ENCODE measurements at places on chromosomes 3 and 15.

DNA sequence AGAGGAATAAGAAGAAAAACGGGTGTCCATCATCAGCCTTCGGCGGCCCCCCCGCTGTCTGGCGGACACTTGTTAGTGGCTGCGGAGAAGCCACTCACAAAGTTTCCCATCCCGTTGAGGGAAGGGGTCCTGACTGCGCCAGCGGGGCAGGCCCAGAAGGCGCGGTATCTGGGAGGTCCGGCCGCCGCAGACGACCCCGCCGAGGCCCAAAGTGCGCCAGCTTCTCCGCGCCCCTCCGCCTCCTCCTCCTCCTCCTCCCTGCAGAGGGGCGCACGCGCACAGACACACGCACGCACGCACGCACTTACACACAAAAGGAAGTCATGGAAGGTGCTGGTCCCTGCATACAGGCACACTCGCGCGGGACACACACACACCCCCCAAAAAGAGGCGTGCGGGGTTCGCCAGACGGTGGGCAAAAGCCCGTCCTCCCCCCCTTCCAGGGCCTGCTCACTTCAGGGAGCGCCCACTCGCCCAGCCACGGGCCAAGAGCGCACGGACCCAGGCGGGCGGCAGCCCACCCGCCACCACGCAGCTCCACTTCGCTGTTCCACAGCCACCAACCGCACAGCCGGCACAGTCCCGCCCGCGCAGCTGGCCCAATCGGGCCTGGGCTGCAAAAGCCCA lies 18.0 kb downstream of the ZNF148 start:
- no peak overlapping the region for H3K27ac ChIP-seq
- peak overlapping the region; percentile 60 for H3K4me3 ChIP-seq
- no peaks in the 10 kb centered on the region for H3K36me3 ChIP-seq
- no peak for DNase-seq

DNA sequence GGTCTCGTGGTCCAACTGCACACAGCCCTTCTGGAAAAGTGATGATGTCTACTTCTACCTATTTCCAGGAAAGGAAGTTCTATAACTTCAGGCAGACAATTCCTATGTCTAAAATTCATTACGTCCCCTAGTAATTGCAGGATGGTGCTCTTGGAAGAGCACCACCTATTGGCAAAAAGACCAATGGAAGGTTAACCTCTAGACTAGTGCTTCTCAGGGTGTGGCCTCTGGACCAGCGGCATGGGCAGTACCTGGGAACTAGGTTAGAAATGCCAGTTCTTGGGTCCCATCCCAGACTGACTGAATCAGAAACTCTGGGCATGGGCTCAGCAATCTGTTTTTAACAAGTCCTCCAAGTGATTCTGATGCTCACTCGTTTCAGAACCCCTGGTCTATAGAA lies 258.3 kb upstream of the ICE2 start:
- H3K4me3 ChIP-seq = no peak overlapping the region
- no peak overlapping the region for H3K27ac ChIP-seq
- no peaks in the 10 kb centered on the region for H3K36me3 ChIP-seq
- peak; percentile 4 for DNase-seq

- H3K27me3 ChIP-seq = no peaks in the 10 kb centered on the region
- no peak overlapping the region for H3K27ac ChIP-seq
- H3K4me1 ChIP-seq = no peaks in the 10 kb centered on the region
- no peak overlapping the region for H3K4me3 ChIP-seq
- no peak for DNase-seq
- no peaks in the 10 kb centered on the region for H3K36me3 ChIP-seq
These were observed 45.8 kb upstream of the PCSK6 start for GRCh38 chr15:101535170-101535902.

- no peak overlapping the region for H3K27ac ChIP-seq
- H3K27me3 ChIP-seq = no peaks in the 10 kb centered on the region
- H3K4me1 ChIP-seq = peaks cover 2% of the 10 kb centered on the region
- H3K36me3 ChIP-seq = no peaks in the 10 kb centered on the region
These were observed 167.5 kb upstream of the IL12A start for GRCh38 chr3:159821110-159821509.

DNA sequence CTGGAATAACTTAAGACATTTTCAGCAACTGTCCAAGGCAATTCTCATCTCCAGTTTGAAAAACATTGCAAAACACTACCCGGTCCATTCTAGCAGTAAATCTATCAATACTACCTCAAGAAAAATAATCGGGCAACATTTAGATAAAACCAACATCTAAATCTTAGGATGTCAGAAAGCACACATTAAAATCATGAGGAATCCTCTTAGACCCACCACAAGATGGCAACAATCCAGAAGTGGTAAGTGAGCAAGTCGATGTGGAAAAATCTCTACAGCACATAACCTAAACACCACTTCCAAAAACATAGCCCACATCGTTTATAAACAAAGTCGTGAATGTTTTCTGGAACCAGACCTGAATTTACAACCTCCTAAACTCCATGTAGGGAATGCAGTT lies 5.7 kb downstream of the PLCH1 start:
- H3K27ac ChIP-seq = no peak overlapping the region
- H3K36me3 ChIP-seq = no peaks in the 10 kb centered on the region
- no peaks in the 10 kb centered on the region for H3K27me3 ChIP-seq

DNA sequence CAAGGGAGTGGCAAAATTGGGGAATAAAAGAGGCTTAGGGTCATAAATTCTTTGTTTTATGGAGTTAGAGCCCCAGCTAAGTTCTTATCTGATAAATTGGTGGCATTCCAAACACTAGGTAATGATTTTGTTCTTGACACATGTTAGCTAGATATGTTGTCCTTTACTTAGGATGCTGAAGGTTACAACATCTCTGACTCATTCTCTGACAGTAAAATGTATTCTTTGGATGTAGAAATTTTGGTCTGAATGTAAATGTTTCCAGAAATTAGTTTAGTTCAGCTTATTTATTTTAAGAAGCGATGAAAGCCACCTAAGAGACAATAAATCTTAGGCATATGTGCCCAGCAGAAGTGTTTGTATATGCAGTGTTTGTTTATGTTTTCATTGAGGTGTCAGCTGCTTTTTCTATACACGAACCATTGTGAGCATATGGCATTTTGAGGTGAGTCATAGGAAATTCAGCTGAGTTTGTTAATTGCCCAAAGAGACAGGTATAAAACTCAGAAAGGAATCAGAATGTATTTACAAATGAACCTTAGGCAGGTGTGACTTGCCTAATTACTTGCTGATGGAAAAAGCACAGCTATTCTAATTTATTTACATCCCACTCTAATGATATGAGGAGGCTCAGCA lies 247.7 kb downstream of the AGBL1 start:
- no peaks in the 10 kb centered on the region for H3K27me3 ChIP-seq
- peaks cover 2% of the 10 kb centered on the region for H3K4me1 ChIP-seq
- DNase-seq = no peak
- no peak overlapping the region for H3K27ac ChIP-seq
- 0 out of 2 replicates have a peak, but pooled peaks cover 3% of the 10 kb centered on the region for H3K36me3 ChIP-seq

- no peaks in the 10 kb centered on the region for H3K36me3 ChIP-seq
- no peaks in the 10 kb centered on the region for H3K4me1 ChIP-seq
- H3K4me3 ChIP-seq = peak within 1 kb of the TSS; percentile 64
- H3K27ac ChIP-seq = no peak within 1 kb of the TSS
These were observed at the start of gene PARP15 for GRCh38 chr3:122577409-122578031. TSS of gene PARP15 (plus strand) at chr3:122577650. CDS start at chr3:122577668, 18 bp downstream.

DNA sequence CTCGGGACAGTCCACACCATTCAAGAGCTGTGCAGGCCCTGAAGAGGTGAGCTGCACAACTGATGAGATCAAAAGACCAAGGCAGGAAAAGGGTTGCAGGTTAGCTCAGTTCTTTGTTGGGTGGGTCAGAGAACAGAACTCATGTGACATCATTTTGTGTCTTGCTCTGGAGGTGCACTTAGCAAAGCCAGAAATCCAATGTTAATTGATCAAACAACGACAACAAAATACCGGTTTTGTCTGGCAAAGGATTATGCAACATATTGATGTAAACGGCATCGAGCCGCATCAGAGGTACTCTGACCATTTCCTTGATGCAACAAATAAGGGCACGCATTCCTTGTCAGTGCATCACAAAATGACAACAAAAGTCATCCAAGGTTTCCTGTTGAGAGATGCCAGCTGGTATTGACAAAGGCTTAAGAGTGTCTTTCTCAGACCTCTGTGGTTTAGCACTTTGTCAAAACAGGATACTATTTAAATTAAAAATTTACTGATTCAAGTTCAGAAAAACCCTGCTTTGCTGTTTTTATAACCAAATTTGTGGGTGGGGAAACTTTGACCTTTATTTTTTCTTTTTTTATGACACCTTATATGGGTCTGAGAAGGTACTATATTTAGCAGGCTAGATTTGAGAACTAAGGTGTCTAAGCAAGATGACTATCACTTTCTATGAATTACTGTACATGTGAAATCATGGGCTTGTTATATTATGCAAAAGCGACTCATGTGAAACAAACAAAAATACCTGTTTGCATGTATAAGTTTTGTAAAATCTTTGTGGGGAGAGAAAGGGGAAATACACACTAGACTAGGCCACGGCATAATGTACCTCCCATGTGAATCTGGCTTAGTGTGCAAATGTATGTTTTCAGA lies 496.1 kb downstream of the FOXP1 start:
- no peaks in the 10 kb centered on the region for H3K36me3 ChIP-seq
- no peak overlapping the region for H3K4me3 ChIP-seq
- H3K27me3 ChIP-seq = no peaks in the 10 kb centered on the region
- no peak overlapping the region for H3K27ac ChIP-seq

DNA sequence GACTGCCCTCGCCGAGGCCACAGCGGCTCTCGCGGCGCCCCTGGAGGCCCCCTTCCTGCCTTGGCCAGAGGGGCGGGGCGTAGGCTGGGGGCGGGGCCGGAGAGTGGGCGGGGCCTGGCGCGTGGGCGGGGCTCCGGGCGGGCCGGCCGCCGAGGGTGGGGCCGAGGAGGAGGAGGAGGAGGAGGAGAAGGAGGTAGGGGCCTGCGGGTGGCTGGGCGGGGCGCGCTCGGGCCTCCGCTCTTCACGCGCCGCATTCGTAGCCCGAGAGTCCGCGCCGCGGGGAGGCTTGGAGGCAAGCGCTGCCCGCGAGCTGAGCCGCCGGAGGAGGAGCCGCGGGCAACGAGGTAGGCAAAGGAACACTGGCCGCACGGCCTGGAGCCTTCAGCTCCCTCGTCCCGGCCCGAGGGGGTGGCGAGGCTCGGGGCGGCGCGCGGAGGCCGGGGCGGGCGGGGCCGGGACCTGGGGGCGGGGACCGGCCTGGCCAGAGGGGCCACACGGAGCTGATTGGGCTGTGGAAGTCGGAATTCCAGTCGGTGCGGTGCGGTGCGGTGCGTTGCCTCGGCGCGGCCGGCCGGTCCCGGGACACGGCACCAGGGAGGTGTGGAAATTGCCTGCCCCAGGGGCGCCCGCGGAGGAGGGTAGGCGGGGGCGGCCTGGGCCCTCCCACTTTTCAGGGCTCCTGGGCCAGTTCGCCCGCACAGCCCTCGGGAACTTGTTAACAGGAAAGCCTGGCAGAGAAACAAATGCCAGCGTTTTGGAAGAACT lies at the start of gene PPP2R3A:
Gene PPP2R3A (plus strand): TSS at position 223 of the 765 bp plus-strand sequence. CDS start 35,771 bp downstream, outside the sequence.
- no peaks in the 10 kb centered on the region for H3K27me3 ChIP-seq
- peaks cover 2% of the 10 kb centered on the region for H3K4me1 ChIP-seq
- no peaks in the 10 kb centered on the region for H3K36me3 ChIP-seq
- H3K27ac ChIP-seq = no peak within 1 kb of the TSS
- DNase-seq = peak; percentile 63

DNA sequence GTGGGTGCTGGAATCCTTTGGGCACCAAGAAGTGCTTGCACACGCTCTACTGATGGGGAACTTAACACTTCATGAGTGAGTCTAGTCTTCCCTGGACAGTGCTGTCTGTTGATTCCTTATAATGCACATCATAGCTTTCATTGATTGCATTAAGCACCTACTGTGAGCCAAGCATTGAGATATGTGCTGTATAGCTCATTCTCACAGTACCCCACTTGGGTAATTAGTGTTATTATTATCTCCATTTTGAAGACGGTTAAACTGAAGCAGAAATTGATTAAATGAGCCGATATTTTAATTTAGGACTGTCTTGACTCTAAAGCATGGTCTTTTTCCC lies 504 bp upstream of the PDHB start:
- no peaks in the 10 kb centered on the region for H3K4me1 ChIP-seq
- H3K4me3 ChIP-seq = no peak overlapping the region
- peaks cover 15% of the 10 kb centered on the region for H3K36me3 ChIP-seq
- no peak for DNase-seq
- H3K27ac ChIP-seq = no peak overlapping the region

GRCh38 chr3:127456471-127457093 lies 134.0 kb downstream of the TPRA1 start:
- no peak for DNase-seq
- H3K4me3 ChIP-seq = peak overlapping the region; percentile 2

- DNase-seq = no peak
- no peaks in the 10 kb centered on the region for H3K27me3 ChIP-seq
- H3K4me1 ChIP-seq = no peaks in the 10 kb centered on the region
- no peaks in the 10 kb centered on the region for H3K36me3 ChIP-seq
These were observed 144.1 kb downstream of the SOX2 start for GRCh38 chr3:181855825-181856224.

- no peak overlapping the region for H3K27ac ChIP-seq
- H3K27me3 ChIP-seq = no peaks in the 10 kb centered on the region
- H3K4me3 ChIP-seq = no peak overlapping the region
These were observed 5.3 kb downstream of the SIN3A start for GRCh38 chr15:75446151-75446550.

DNA sequence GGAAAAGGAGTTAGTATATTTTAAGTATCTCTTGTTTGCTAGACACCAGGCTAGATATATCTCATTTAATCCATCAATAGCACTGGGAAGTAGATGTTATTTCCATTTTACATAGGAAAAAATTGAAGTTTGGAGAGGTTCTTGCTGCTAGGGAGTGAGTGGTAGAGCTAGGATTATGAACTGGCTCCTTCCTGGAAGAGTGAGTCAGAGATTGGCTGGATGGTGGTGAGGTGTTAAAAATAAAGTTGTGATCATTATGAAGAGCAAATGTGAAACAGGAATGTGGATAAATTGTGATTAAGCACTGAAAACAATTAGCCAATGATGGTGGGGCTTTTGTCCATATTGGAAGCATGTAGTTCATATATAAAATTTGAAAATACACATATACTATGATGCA lies 234.2 kb downstream of the WNT5A start:
- H3K36me3 ChIP-seq = no peaks in the 10 kb centered on the region
- no peaks in the 10 kb centered on the region for H3K4me1 ChIP-seq
- no peak overlapping the region for H3K27ac ChIP-seq
- no peak for DNase-seq
- H3K4me3 ChIP-seq = no peak overlapping the region
- H3K27me3 ChIP-seq = no peaks in the 10 kb centered on the region

GRCh38 chr15:36784717-36785116 lies 205.3 kb downstream of the CDIN1 start:
- H3K36me3 ChIP-seq = no peaks in the 10 kb centered on the region
- no peak overlapping the region for H3K4me3 ChIP-seq
- no peak for DNase-seq
- no peak overlapping the region for H3K27ac ChIP-seq

DNA sequence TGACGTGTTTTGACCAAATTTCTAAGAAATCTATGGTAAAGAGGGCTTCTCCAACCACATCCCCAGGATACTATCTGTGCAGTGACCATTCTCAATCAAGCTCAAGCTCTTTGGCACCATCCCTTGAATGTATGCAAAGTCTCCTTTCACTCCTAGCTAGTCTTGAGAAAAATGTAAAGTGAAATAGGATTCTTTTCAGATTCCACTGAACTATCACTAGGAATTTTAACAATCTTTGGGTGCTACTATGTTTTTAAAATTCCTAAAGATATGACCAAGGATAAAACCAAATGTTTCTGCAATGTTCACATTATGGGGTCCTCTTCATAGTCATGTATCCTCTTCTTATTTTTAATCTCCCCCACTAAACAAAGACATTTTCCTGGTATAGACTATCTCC lies 107.8 kb downstream of the TMCO5A start:
- no peak overlapping the region for H3K4me3 ChIP-seq
- no peaks in the 10 kb centered on the region for H3K27me3 ChIP-seq
- no peaks in the 10 kb centered on the region for H3K36me3 ChIP-seq
- peaks cover 2% of the 10 kb centered on the region for H3K4me1 ChIP-seq
- H3K27ac ChIP-seq = no peak overlapping the region
- no peak for DNase-seq
